GM23248 (cell line): ENCODE measurements at places on chromosomes 1 and 21. TPM values are rescaled to one million over a fixed set of nuclear protein-coding genes. Genes with fewer than 3 reads are reported as not detected.
A peak's percentile ranks its signal among the peaks of the same experiment; 100 is the strongest.

PLD5 gene
- 1.5 TPM in 1 of 2 replicates, not detected in the other for total RNA-seq

PGLYRP3 gene
- total RNA-seq, result not detected in 2 replicates

NCF2 gene
- not detected in 2 replicates for total RNA-seq

GRCh38 chr1:243406424-243406823, 150.6 kb downstream of the SDCCAG8 start:
- 0 out of 2 replicates have a peak, but pooled peaks cover 4% of the 10 kb centered on the region for H3K36me3 ChIP-seq
- H3K27me3 ChIP-seq, result no peaks in the 10 kb centered on the region
- no peak overlapping the region for H3K27ac ChIP-seq
- H3K4me1 ChIP-seq, result peaks cover 9% of the 10 kb centered on the region
- H3K4me3 ChIP-seq, result no peak overlapping the region

DNA sequence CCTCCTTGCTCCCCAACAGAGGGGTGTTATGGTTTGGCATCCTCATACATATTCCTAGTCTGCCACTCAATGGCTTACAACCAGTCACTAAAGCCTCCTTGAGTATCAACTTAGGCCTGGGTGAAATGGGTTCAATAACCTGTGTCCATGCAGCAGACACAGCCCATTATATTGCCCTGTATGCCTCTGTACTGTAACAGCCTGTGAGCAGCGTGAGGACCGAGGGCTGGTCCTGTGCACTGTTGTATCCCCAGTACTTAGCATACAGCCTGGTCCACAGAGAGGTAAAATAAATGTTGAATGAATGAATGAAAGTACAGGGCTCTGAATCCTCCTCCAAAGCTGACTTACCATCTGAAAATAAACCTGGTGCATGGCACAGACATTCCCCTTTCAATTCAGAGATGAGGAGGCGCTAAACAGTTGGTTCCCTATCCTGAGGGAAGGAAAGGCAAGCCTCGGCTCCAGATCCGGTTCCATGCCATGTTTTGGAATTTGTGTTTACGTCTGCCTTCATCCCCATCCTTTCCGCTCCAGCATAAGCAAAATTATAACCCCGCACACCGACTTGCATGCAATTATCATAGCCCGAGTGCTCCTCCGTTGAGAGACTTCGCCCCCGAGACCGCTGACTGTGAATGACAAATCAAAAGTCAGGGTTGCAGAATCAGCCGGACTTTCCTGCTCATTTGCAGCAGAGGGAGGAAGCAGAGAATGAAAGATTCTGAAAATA, 45.0 kb upstream of the DNAJC6 start:
- peak; percentile 79 for DNase-seq
- H3K36me3 ChIP-seq, result no peaks in the 10 kb centered on the region
- peak overlapping the region; percentile 19 for H3K27ac ChIP-seq
- no peaks in the 10 kb centered on the region for H3K27me3 ChIP-seq

DNA sequence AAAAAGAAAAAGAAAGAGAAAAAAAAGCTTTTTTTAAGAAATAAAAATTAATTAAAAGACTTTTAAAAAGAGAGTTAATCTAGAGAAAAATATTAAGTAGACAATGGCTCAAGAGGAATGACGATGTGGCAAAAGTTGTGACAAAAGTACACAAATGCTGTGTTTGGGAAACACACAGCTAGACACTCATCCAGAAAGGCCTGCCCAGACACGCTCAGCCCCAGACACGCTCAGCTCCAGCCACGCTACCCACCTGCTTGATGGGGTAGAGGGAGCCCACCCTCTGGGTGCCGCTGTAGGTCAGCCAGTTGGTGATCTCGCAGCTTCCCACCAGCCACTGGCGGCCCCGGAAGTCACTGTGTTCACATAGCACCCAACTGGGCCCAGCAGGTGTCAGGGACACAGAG, 10.2 kb downstream of the CD52 start:
- DNase-seq, result no peak
- H3K4me1 ChIP-seq, result 0 out of 2 replicates have a peak, but pooled peaks cover 4% of the 10 kb centered on the region
- no peak overlapping the region for H3K27ac ChIP-seq
- no peak overlapping the region for H3K4me3 ChIP-seq

- H3K4me3 ChIP-seq, result no peak overlapping the region
- H3K36me3 ChIP-seq, result no peaks in the 10 kb centered on the region
- H3K27me3 ChIP-seq, result no peaks in the 10 kb centered on the region
- no peaks in the 10 kb centered on the region for H3K4me1 ChIP-seq
- no peak overlapping the region for H3K27ac ChIP-seq
These were observed 4.4 kb downstream of the CLCA4 start for GRCh38 chr1:86551305-86551704.

- H3K27me3 ChIP-seq, result no peaks in the 10 kb centered on the region
- peaks cover 28% of the 10 kb centered on the region for H3K4me1 ChIP-seq
- H3K36me3 ChIP-seq, result no peaks in the 10 kb centered on the region
- DNase-seq, result no peak
These were observed 5.6 kb upstream of the SLC2A1 start for GRCh38 chr1:42964044-42964812.

GRCh38 chr1:60832367-60832766, 250.0 kb upstream of the NFIA start:
- H3K36me3 ChIP-seq, result no peaks in the 10 kb centered on the region
- peaks cover 4% of the 10 kb centered on the region for H3K27me3 ChIP-seq
- H3K4me3 ChIP-seq, result no peak overlapping the region
- H3K27ac ChIP-seq, result no peak overlapping the region
- H3K4me1 ChIP-seq, result no peaks in the 10 kb centered on the region

DNA sequence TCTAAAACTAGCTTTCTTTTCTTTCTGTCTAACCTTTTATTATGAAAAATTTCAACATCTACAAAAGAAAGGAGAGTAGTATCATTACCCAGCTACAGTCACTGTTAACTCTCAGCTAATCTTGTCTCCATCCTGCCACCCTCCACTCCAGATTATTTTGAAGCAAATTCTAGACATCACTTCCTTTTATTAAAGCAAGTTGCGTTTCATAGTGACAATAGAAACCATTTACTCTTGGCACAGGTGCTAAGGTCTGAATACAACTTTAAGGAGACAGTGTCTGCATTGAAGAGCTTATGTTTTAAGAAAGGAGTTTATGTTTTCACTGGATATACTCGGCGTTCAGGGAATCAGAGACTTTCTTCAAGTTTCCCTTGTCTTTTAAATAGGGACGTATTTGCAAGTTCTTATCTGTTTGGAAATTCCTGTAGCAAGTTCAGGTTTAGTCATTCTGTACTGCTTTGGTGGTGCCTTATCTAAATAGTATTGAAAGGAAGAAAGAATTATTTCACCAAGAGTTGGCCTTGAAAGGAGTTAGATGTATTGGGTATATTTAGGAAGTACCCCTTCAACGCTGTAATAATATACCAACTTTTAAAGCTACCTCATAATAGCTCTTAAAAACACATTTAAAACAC, 42.7 kb downstream of the ITSN1 start:
- no peak for DNase-seq
- peak overlapping the region; percentile 72 for H3K27ac ChIP-seq
- peak overlapping the region; percentile 13 for H3K4me3 ChIP-seq
- peaks cover 65% of the 10 kb centered on the region for H3K4me1 ChIP-seq
- H3K27me3 ChIP-seq, result no peaks in the 10 kb centered on the region
- H3K36me3 ChIP-seq, result no peaks in the 10 kb centered on the region

DNA sequence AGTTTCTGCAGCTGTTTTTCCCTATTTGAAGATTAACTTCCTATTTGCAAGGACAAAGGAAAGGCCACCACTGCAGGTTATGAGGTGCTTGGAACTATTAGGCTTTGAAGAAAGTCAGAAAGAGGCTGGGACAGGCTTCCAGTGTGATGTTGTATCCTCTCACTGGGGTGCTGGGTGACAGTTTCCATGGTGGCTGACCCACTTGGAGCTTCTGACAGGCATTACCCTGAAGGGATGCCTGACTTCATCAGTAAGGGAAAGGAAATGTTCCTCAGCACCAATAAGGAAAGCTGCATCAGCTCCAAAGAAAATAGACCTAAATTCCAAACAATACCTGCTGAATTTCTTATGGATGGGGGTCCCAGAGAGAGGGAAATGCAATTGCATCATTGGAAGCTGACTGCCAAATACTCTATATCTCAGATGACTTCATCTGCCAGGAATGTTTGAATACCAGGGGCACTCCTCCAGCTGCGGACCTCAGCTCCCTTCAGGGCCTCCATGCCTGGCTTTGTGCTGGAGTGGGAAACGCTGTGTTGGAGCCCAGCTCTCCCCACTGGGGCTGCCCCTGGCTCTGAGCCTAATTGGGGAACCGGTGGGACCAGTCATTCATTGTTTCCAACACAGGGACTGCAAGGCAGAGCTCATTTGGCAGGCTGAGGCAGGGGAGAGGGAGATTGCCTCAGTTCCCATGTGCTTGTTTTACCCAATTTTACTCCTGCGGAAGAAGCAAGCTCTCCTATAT, 76.6 kb downstream of the RGL1 start:
- H3K4me1 ChIP-seq, result peaks cover 25% of the 10 kb centered on the region
- H3K27ac ChIP-seq, result no peak overlapping the region
- no peak overlapping the region for H3K4me3 ChIP-seq
- H3K36me3 ChIP-seq, result 0 out of 2 replicates have a peak, but pooled peaks cover 2% of the 10 kb centered on the region
- peak; percentile 68 for DNase-seq
